ENCODE measurements at places on chromosomes 5 and 9. TPM values are rescaled to one million over a fixed set of nuclear protein-coding genes. Genes with fewer than 3 reads are reported as not detected.

The LCN9 gene
- polyA plus RNA-seq, result 2.3 TPM

The SLCO4C1 gene
- 0.80 TPM for polyA plus RNA-seq

The HMGXB3 gene
- 26.8 TPM for polyA plus RNA-seq

The SERF1A gene
- polyA plus RNA-seq, result 4.0 TPM

The ABO gene
- polyA plus RNA-seq, result 0.03 TPM

The VCAN gene
- polyA plus RNA-seq, result 146 TPM

The AFAP1L1 gene
- 0.79 TPM for polyA plus RNA-seq

The ASPN gene
- not detected for polyA plus RNA-seq

The DAPK1 gene
- polyA plus RNA-seq, result 62.4 TPM

The XPA gene
- 0.24 TPM for polyA plus RNA-seq

The ZNF79 gene
- 2.7 TPM for polyA plus RNA-seq

The CREBRF gene
- 1.2 TPM for polyA plus RNA-seq

The CCDC192 gene
- polyA plus RNA-seq, result not detected

The PCDH12 gene
- 0.06 TPM for polyA plus RNA-seq

The ERAP2 gene
- 0.03 TPM for polyA plus RNA-seq

The CD74 gene
- polyA plus RNA-seq, result 61.0 TPM

The ELAVL2 gene
- 2.4 TPM for polyA plus RNA-seq

The UBAP1 gene
- 31.4 TPM for polyA plus RNA-seq

The CENPP gene
- polyA plus RNA-seq, result 2.7 TPM

The SPATA31C1 gene
- 0.19 TPM for polyA plus RNA-seq

The IL31RA gene
- polyA plus RNA-seq, result not detected

The AHRR gene
- 0.41 TPM for polyA plus RNA-seq

The MEGF10 gene
- polyA plus RNA-seq, result 27.8 TPM

The ATP6V1G1 gene
- 124 TPM for polyA plus RNA-seq

The SNCAIP gene
- polyA plus RNA-seq, result 5.1 TPM

The SLC9A3 gene
- 1.3 TPM for polyA plus RNA-seq

The ZCCHC10 gene
- 22.4 TPM for polyA plus RNA-seq

The ABCA2 gene
- polyA plus RNA-seq, result 21.9 TPM

The DMRT3 gene
- polyA plus RNA-seq, result not detected

The OBP2B gene
- not detected for polyA plus RNA-seq

The CARTPT gene
- polyA plus RNA-seq, result not detected

The KIAA1958 gene
- polyA plus RNA-seq, result 13.1 TPM

The SELENOP gene
- polyA plus RNA-seq, result 5.5 TPM

The ANKRD34B gene
- polyA plus RNA-seq, result 0.91 TPM

The C5orf34 gene
- 5.1 TPM for polyA plus RNA-seq

The ITGA1 gene
- polyA plus RNA-seq, result 1.3 TPM

The ANKDD1B gene
- 0.08 TPM for polyA plus RNA-seq
